ENCODE measurements at places on chromosomes 2 and 18. TPM values are rescaled to one million over a fixed set of nuclear protein-coding genes. Genes with fewer than 3 reads are reported as not detected.
A peak's percentile ranks its signal among the peaks of the same experiment; 100 is the strongest.

GRCh38 chr2:45898819-45899218, 247.3 kb downstream of the PRKCE start:
- DNase-seq: no peak

GRCh38 chr2:76283350-76283749, 572.6 kb upstream of the GCFC2 start:
- no peak for DNase-seq

GRCh38 chr2:168246072-168246482, 1.3 kb downstream of the STK39 start:
- DNase-seq: no peak

DNA sequence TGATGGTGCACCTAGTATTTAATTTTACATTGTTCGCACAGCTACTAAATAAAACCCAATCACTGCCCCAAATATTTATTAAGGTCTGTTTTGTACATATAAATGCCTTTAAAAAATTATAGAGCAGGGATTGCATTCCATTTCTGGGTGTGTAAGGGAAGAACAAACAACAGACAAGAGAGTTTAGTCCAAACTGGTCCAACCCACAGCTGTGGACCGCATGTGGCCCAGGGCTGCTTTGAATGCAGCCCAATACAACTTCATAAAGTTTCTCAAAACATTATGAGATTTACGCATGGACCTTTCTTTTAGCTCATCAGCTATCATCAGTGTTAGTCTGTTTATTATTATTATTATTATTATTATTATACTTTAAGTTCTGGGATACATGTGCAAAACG, 114.8 kb upstream of the LRATD1 start:
- DNase-seq: no peak

The SP140 gene
- polyA plus RNA-seq: 0.62 TPM

- DNase-seq: no peak
Measured at GRCh38 chr2:231113489-231113888, 11.4 kb downstream of the HTR2B start.

DNA sequence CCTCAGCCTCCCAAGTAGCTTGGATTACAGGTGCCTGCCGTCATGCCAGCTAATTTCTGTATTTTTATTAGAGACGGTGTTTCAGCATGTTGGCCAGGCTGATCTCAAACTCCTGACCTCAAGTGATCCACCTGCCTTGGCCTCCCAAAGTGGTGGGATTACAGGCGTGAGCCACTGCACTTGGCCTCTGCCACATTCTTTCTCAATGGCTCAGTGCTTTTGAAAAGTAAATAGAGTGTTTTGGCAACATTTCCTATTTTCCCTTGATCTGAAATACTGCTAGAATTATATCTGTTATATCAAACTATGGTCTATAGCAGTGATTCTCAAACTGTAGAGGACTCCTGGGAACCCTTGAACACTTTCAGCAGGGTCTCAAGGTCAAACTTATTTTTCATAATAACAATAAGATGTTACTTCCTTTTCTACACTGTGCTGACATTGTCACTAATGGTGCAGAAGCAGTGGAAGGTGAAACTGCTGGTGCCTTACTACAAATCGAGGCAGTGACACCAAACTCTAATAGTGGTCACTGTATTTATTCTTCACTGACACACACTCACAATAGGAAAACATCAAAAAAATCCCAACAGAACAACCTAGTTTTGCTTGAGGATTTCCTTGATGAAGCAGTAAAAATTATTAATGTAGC, 10.6 kb downstream of the DAW1 start:
- no peak for DNase-seq

DNA sequence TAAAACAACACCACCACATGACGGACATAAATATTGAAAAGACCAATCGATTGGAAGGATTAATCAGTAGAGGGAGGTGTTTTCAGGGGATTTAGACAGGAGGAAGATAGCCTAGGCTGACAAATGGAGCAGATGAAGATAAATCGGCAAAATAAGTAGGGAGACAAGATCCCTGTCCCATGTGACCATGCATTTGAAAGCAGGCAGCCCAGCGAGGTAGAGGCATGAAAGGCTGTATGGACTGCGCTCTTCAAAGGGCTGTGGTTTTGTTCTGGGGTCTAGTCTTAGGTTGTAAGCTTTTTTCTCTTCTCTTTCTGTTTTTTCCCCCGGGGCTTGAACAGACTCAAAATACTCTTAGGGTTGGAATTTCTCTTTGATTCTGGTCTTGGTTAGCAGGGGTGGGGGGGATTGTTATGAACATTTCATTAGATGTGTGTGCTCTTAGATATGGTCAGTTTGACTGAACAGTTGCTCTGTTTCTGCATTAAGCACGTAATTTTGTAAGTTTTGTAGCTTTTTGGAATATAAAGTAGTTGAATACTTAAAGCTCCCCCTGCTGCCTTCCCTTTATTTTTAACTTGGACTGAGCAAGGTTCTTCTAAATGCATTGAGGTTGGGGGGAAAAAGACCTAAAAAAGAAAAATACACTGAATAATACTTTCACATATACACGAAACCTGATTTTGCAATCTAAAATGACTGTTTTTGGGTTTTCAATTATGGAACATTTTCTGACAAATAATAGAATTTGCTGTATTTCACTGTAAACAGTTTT, 32.2 kb downstream of the ZNF532 start:
- DNase-seq: no peak

- no peak for DNase-seq
Measured at GRCh38 chr2:54482715-54483114, 26.6 kb downstream of the SPTBN1 start.

DNA sequence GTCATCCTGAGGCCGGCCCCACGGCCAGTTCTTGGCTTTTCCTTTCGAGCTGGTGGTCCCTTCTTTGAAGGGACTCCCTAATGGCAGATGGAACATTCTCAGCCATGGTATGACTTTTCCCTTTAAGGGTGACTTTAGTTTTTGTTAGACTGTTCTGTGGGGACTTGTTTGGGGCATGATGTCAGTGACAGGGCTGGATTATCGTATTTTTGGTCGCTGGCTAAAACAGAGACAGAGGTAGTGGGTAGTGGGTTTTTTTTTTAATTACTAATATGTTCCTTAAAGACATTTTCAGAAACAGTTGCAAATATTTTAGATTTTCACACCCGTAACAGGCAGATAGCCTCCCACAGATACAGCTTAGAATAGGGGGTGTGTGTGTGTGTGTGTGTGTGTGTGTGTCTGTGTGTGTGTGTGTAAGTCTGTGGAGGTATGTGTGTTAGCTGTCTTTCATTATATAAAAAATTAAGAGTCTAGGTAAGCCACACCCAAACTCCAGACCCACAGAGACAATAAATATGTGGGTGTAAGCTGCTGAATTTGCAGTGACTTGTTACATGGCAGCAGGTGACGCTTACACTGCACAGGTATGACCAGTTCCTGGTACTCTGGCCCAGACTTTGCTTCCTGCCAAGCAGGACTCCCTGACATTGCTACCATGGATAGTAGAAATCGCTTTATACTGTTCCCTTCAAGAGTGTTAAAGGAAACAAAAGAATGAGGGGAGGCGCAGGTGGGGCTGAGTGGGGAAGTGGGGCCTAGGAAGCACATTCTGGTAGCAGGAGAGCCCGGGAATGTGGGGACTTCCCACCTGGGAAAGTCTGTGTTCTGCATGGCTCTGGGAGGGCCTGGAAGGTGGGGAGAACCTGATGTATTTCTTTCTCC, 20.9 kb downstream of the NCK2 start:
- no peak for DNase-seq

DNA sequence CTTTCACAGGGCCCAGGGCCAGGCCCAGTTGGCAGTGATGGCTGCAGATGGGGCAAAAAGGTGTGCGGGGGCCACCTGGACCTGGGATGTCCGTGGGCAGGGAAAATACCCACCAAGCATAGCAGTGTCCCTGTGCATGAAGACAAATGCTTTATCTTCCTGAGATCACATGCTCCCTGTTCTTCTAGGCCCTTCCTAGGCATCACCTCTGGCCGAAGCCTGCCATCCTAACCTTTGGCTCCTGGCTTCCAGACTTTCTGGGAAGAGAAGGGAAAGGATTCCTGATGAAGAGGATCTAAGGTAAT, 105.0 kb upstream of the SMAD2 start:
- no peak for DNase-seq

DNA sequence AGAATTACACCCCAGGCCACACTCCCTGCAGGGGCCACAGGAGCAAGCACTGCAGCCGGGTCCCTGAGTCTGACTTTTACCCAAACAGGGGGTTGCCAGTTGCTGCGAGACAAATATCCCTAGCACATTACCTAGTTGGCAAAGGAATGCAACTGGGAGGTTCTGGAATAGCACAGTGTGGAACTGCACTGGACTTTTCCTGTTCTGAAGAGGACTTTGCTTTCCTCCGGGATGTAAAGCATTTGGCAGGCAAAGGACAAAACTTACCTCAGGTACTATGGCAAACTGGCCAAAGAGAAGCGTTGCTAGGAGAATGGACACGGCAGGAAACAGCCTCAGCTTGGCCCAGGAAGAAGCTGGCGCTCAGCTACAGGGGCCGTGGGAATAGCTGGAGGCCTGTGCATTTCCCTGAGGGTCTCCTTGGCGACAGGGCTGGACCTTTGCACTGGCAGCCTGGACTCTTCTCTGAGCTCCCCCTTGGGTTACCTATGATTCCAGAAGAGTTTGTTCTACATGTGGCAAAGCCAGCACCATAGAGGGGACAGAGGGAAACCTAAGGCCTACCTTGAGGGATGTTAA, 45.0 kb downstream of the BCL11A start:
- DNase-seq: no peak

The FASTKD2 gene
- polyA plus RNA-seq: 23.7 TPM

- peak; percentile 2 for DNase-seq
Measured at GRCh38 chr2:136582628-136583205, 182.6 kb upstream of the THSD7B start.

DNA sequence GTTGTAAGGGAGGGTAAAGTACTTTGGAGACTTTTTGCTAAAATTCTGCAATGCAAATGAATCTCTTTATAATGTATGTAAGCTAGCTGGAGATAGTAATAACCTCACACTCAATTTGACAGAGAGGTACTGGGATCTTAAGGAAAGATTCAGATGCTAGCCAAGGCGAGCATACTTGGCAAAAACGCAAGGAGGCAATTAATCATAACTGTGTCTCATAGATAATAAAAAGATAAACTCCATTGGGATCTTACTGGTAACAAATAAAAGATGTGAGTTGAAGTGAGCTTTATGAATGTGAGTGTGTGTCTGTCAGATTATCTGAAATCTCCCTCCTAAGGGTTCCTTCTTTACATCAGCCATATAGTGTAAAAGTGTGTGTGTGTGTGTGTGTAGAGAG, 533.0 kb downstream of the TMX3 start:
- DNase-seq: no peak

GRCh38 chr2:171855401-171855800, 38.6 kb downstream of the SLC25A12 start:
- DNase-seq: no peak

GRCh38 chr18:61062258-61062657, 271.0 kb upstream of the CDH20 start:
- no peak for DNase-seq

The CDH7 gene
- 0.51 TPM for polyA plus RNA-seq
